ENCODE measurements at places on chromosomes 11 and 22.

DNA sequence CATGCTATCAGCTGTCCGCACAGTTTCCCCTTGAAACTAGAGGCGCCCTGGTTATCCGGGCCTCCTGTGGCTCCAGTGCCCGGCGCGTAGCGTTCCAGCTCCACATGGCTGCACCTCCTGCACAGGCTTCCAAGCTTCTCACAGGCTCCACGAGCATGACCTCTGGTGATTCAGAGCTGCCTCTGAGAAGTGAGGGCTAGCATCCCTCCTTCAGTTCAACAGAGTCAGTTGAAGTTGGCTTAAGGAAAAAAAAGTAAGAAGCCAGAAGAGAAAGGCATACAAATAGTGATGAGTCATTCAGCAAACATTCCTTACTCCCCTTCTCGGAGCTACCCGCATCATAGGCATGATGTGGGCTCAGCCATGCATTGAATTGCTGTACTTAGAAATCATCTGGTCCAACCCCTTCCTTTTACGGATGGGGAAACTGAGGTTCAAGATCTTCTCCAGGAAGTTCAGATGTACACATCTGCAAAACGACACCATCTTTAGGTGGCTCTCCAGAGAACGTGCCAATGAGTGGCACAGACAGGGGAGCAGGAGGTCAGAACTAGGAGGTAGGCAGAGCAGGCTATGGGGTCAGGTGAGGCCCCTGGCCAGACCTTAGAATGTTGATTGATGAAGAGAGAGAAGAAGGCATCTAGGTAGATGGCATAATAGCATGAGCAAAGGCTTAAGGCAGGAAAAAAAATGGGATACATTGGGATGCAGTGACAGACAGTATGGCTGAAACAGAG is 216.3 kb upstream of the TBCEL start:
- DNase-seq = no peak

GRCh38 chr11:108960501-108960900 is 295.6 kb downstream of the DDX10 start:
- no peak for DNase-seq

GRCh38 chr11:90774727-90775566 is 552.1 kb upstream of the CHORDC1 start:
- DNase-seq = no peak

- no peak for DNase-seq
Measured at GRCh38 chr11:10978198-10978597, 120.3 kb upstream of the ZBED5 start.

GRCh38 chr11:99351624-99352023 is 330.9 kb downstream of the CNTN5 start:
- DNase-seq = no peak

DNA sequence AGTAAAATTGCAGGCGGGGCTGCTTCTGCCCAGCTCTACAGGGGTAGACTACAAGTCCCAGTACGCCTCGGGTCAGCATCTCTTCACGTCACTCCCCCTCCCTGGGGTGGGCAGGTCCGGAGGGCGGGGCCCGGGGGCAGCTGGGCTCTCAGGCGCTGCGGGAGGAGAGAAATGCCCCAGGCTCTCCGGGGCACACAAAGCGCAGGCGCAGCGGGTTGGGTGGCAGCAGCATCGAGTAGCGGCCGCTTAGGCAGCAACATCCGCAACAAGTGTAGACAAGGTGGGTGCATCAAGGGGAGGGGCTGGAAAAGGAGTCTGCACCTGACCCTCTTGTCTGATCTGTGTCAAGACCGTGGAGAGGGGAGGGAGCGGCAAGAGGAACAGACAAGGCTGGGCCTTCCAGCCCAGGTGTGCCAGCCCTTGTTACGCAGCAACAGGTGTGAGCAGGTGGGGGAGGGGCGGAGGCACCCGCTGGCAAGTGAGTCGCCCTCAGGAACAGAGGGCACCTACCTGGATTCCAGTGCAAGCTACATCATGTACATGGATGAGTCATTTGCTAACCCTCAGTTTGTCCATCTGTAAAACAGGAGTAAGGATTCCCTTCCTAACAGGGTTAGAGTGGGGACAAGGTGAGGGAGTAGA is 1.2 kb downstream of the PLEKHB1 start:
- peak; percentile 95 for DNase-seq

GRCh38 chr11:68308068-68308467 is 4.3 kb upstream of the LRP5 start:
- no peak for DNase-seq

DNA sequence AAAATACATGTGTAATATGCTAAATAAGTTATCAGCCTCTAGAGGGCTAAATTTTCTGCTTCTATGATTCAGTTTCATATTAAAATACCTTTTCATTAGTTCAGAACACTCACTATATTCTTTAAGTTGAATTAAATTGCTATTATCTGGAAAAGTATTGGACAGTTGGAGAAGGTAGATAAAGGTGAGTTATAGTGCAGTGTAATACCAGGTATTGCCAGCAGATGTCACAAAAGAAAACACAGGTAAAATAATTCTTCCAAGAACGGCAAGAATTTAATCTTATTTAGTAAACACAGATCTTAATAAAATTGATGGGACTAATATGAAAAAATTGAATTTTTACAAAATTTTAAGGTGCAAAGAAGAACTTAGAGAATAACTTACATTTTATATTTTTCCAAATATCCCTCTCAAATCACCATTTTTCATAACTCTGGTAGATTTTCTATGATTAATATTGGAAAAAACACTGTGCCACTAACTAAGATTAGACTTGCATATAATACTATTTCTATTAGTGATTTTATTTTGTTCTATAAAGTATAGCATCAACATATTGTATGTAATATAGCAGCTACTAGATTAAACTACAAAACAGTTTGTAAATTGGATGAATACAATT is 1.7 kb upstream of the LRRC4C start:
- DNase-seq = no peak

GRCh38 chr22:24409707-24410106 is 17.7 kb upstream of the ADORA2A start:
- no peak for DNase-seq
